HuH-7 (cell line): ENCODE measurements at places on chromosomes 2 and 18.

DNA sequence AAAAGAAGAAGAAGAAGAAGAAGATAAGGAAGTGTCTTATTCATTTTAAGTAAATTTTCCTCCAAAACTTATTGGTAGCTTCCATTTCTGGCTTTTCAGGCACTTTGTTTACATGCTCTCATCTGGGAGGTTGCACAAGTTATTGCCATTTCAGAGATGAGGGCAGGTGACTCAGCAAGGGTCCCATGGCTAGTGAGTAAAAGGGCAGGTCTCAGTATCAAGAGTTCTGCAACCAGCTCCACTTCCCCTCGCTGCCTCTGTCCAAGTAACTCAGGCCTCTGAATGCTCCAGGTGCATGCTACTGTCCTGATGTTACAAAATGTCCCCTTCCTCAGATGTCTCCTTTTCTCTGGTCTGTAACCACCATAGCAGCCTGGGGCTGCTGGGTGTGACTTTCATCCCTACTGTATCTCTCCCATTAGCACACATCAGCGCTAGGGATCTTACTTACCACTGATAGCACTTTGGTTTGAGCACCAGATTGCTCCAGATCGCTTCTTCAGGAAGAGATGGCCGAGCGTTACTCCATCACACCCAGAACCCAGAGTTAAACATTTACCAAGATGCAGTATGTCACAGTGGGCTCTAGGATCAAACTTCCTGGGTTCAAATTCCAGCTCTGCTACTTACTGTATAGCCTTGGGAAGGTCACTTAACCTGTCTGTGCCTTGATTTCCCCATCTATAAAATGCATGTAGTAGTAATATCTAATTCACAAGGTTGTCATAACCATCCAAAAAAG, 57.4 kb upstream of the LAPTM4A start:
- peak; percentile 78 for DNase-seq

DNA sequence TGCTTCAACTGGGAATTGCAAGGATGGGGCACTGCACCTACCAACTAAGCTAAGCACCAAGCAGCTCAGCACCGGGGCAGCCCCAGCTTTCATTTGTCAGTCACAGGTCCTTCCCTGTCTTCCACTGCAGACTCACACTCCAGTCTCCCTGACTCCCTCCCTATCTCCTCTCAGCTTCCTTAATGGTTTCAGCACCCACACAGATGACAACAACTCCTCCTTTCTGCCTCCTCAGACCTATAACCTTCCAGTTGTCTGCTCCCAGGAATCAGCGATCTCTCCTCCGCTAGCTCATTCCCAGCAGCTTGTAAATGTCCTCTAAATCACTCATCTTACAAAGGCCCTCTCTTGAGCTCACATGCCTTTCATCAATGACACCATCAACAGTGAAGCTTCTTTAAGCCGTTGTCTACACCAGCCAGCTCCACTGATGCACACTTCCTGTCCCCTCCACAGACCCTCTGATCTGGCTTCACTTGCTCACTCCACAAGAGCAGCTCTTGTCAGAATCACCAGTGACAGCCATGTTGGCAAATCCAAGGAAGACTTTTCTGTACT, 32.1 kb downstream of the CLASP1 start:
- no peak for DNase-seq

- DNase-seq = no peak
Observed at GRCh38 chr2:147364597-147364996, 480.2 kb upstream of the ACVR2A start.

DNA sequence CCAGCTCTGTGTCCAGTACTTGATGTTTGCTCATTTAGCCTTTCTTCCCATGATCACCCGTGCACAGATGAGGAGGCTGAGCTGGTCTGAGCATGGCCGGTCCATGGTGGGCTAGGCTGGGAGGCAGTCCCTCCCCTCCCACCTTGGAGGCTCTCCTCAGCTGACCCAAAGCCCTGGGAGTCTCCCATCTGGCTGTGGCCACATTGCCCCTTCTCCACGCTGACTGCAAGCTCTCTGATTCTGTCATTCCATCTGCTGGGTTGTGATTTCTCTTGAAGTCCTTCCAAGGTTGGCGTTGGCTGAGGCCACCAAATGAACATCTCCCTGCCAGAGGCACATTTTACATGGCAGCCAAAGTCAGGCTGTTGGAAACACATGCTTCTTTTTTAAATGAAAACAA, 44.0 kb downstream of the ACKR3 start:
- no peak for DNase-seq

DNA sequence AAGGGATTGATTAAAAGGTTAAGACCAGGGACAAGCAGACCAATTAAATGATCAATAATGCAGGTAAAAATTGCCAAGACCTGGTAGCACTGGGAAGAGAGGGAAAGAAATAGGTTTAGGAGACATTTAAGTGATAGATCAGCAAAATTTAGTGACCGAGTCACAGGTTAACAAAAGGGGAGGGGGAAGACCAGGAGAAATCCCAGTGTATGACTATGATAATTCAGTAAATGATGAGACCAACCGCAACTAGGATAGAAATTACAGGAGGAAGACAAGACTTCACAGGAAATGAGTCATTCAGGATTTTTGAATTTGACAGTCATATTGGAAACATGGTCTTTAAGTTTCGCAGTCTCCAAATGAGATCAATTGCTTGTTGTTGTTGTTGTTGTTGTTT, 62.9 kb downstream of the COBLL1 start:
- DNase-seq = no peak

DNA sequence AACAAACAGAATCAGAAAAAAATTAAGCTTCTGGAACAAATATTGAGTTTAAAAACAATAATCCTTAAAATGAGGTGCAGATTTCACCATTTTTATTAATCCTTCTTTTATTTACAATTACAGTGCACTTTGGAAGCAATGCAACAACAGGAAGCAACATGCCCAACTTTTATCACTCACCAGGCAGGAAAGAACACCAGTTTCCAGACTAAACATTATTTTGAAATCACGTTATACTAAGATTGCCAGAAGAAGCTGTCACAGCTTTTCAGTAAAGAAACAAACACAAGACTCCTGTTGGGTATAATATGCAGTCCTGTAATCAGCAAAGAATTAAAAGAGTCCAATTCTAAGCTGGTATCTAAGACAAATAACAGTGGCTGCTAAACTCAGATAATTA, 137.9 kb upstream of the ZC3H15 start:
- no peak for DNase-seq

- DNase-seq = no peak
Observed at GRCh38 chr18:74856928-74857327, 259.3 kb downstream of the ZNF407 start.

- DNase-seq = no peak
Observed at GRCh38 chr18:49531678-49532153, 30.1 kb upstream of the LIPG start.

GRCh38 chr18:47772374-47773248, 157.8 kb downstream of the SMAD2 start:
- peak; percentile 52 for DNase-seq

GRCh38 chr2:216029416-216030129, 16.2 kb upstream of the MREG start:
- DNase-seq = no peak

- DNase-seq = no peak
Observed at GRCh38 chr18:49072940-49073339, 122.2 kb upstream of the SMAD7 start.

DNA sequence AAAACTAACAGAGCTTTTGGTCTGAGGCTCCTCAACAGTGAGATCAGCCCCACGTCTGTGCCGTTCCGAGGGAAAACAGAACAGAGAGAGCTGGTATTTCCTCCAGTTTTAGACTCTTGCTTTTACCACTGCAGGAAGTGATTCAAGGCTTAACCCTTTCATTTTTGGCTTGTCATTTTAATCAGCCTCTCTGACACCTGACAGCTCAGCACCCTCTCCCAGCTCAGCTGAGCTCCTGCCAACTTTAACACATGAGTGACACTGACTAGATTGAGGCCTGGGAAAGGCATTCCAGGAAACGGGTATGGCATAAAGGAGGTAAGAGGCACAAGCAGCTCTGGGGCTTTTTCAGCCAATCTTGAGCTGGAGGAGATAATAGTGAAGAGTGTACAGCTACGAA, 239.4 kb upstream of the SKOR2 start:
- DNase-seq = no peak

DNA sequence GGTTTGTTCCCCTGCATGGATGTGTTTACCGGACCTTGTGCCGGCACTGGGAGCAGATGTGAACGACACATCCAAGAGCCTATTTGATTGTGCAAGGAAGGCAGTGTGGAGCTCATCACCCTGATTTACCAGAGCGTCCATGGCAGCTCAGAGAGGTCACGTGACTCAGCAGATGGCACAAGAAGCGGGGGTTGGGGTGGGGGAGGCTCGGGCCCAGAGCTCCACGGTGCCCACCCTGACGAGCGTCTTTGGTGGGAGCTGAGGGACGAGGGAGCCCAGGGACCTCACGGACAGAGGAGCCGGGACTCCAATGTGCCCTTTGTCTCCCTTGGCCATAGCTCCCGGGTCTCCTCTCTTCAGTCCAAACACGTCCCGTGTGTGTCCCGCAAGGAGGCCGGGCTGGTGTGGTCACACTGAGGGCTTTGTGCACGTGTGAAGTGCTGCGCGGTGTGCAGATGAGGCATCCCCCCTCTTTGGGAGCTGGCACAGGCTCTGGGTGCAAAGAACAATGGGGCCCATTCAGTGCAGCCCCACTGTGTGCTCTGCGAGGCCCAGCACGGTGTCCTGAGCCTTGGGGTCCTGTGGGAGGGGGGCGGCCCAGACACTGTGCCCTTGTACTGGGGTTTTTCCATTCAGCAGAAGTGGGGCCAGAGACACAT, 15.5 kb downstream of the KCNIP3 start:
- no peak for DNase-seq

DNA sequence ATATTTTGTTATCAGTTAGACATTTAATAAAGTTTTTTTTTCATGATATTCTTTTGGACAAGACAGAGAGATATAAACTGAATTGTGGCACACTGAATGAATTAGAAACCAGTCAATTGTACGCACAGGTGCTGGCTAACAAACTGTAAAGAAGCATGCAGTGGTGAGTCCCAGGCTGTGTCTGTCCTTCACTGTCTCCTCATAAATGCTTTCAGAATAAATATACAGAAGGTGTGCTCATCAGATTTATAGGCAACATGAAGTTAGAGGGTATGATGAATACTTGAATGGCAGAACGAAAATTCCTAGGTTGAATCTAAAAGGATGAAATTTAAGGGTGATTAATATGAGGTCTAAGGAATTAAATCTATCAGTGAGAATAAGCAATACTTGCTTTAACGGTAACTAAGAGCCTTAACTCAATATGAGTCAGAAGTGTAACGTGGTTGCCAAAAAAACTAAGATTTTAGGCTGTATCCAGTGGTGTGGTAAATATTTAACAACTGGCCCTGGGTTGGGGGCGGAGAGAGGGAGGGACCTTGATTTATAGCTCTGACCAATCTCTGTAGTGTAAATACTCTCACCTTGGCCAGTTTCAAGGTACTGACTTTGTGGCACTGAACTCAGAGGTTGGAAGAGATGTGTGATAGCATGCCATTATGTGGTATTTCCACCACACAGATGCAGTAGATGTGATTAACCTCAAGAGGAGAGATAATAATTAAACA, 41.9 kb upstream of the AAK1 start:
- peak; percentile 28 for DNase-seq

DNA sequence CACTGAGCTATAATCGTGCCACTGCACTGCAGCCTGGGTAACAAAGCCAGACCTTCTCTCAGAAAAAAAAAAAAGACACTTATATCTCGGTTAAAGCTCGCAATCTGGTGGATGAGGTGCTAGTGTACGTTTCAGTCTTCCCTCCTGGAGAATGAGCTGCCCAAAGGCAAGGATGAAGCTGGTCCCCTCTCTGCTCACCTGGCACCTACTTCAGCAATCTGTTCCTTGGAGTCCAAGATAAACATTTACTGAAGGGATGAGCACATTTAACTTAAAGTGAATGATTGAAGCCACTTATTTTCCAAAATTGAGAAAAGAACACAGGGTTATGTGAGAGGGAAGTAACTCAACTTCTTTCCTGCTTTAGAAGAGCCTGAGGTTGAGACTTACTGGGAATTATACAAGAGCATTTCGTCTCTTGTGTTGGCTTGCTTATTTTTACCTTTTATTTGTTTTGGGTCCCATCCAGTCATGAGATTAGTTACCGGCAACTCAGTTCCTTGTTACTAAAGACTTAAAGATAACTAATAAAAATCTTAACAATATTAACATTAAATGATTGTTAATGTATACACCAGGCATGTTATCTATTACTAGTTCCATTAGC, 33.6 kb upstream of the COLEC12 start:
- no peak for DNase-seq

DNA sequence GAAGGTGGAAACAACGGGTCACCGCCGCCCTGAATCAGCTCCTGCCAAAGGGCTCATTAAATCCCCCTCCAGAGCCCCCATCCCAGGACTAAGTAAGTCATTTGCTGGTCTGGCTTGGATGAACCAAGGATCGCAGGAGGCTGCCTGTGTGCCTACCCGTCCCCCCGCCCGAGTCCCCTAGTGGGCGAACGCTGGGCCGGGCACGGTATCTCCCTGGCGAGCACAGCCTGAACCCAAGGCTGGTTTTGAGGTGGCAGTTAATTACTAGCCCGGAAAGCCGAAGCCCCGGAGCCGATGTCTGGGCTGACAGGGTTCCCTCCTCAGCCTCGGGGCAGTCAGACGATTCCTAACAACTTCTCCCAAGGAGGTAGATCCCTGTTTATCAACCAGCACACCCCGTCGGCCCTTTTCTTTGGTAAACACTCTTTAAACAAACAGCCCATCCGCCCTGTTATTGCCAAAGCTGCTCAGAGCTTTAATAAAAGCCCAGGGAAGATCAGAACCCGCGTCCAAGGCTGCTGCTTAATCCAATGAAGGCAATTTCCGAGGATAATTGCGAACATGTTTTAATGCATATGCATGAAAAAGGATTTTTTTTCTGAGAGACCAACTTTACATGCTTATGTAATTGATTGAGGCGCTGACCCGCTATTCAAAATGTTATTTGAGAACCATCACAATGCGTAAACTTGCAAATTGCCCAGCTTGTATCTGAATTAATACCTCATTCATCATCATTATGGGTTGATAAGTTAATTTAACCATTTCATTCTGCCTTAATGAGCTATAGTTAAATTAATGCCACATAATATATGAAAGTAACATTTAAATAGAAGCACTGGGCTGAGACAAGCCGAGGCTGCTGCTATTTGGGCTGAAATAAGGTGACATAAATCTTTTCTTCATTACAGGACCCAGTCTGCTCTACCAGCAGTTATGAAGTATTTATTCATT, 10.5 kb downstream of the EVX2 start:
- DNase-seq = no peak

- no peak for DNase-seq
Observed at GRCh38 chr2:106782681-106783080, 103.3 kb downstream of the ST6GAL2 start.
